CD4-positive, alpha-beta T cell treated with Interferon gamma for 1 hour (primary cell): ENCODE measurements at places on chromosomes 11 and 22.
A peak's percentile ranks its signal among the peaks of the same experiment; 100 is the strongest.

- no peak for DNase-seq
These were observed 28.4 kb upstream of the TXNRD2 start for GRCh38 chr22:19970031-19970478.

- DNase-seq, result no peak
These were observed 336.8 kb downstream of the GUCY1A2 start for GRCh38 chr11:106681435-106681834.

DNA sequence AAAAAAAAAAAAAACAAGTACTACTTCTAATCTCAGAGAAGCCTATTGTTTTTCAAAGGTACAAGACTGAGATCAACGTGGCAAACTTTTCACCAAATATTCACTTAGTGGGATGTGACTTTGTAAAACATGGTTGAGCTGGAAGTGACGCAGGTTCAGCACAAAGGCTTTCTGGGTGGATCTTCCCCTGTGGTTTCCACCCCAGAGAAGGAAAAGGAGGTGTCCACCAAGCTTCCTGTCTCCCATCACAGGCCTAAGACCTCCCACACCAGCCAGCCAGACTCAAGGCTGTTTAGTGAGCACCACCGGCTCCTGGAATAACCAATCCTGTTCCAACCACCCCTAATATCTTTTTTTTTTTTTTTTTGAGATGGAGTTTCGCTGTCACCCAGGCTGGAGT lies 5.7 kb downstream of the TMEM184B start:
- peak; percentile 71 for DNase-seq

GRCh38 chr11:85779956-85780640 lies 30.8 kb downstream of the SYTL2 start:
- no peak for DNase-seq

GRCh38 chr22:42202669-42203068 lies 67.8 kb downstream of the TCF20 start:
- DNase-seq, result peak; percentile 29

DNA sequence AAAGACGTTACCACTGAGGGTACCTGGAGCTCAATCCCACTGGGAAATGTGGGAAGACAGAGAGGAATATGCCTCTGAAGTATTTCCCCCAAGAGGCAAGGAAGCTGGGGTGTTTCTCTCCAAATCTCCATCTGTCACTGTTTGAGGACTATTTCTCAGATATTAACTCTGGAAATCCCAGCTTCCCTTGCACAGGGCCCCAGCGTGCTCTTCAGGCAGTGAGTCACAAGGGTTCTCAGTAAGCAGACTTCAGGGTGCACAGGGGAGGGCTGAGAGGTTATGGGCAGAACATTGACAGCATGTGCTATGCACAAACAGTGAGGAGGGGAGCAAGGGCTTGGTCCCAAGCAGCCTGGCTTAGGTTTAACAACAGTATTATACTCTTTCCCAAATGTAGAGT lies 60.9 kb upstream of the EED start:
- DNase-seq, result peak; percentile 19

DNA sequence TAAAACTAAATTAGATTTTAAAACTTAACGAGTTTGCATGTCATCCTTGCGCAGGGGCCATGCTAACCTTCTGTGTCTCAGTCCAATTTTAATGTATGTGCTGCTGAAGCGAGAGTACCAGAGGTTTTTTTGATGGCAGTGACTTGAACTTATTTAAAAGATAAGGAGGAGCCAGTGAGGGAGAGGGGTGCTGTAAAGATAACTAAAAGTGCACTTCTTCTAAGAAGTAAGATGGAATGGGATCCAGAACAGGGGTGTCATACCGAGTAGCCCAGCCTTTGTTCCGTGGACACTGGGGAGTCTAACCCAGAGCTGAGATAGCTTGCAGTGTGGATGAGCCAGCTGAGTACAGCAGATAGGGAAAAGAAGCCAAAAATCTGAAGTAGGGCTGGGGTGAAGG lies 10.6 kb downstream of the LIMK2 start:
- no peak for DNase-seq

- DNase-seq, result no peak
These were observed 4.9 kb downstream of the UBE2L6 start for GRCh38 chr11:57562596-57562995.

DNA sequence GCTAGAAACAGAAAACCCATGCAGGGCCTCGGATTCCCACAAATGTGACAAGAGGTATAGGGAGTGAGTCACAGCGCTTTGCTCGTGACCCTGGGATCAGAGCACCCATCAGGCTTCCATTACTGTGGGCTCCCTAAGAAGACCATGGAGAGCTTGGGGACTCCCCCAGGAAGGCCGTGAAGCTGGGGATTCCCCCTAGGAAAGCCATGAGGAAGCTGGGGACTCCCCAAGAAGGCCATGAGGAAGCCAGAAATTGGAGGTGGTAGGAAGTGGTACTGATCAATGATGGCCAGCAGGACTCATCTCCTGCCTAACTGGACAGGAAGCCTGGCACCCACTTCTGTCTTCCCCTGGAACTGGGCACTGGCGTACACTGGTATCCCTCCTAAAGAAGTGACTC lies 10.1 kb upstream of the DCPS start:
- DNase-seq, result no peak

GRCh38 chr11:110032957-110033570 lies 60.1 kb upstream of the ZC3H12C start:
- DNase-seq, result no peak
